Upper lobe of right lung (tissue), 1 donor: ENCODE measurements at places on chromosomes 6 and 20.

DNA sequence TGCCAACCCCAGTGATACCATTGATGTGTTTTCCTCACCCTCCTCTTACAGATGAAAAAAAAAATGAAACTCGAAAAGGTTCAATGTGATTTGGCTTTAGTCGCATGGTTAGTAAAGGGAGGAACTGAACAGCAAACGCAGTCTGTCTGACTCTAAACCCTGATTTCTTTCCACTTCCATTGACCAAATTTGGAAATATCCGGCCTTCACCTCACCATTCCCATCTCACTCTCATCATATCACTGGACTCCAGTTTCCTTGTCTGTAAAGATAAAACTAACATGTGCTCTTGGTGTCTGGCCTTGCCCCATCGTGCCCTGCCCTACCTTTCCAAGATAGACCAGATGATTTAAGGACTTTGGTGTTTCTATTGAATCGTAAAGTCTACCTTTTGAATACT lies 48.7 kb upstream of the ADGRF1 start:
- DNase-seq, result no peak

DNA sequence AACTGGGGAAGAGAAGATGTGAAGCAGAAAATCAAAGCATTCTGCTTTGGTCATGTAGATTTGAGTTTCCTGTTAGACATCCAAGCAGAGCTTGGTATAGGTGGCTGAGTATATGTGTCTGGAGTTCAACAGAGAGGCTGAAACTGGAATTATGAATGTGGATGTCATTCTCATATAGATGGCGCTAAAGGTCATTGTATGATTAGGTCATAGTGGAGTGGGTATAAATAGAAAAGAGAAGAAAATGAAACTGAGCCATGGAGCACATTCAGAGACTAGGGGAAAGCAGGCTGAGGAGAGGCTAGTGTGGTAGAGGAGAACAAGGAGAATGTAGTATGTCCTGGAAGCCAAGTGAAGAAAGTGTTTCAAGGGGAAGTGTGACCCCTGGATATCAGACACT lies 295.6 kb upstream of the PLN start:
- DNase-seq, result no peak

- no peak for DNase-seq
Measured at GRCh38 chr20:15200147-15200565, 862.7 kb upstream of the FLRT3 start.

- DNase-seq, result no peak
Measured at GRCh38 chr6:149711711-149712110, 6.2 kb downstream of the LATS1 start.

DNA sequence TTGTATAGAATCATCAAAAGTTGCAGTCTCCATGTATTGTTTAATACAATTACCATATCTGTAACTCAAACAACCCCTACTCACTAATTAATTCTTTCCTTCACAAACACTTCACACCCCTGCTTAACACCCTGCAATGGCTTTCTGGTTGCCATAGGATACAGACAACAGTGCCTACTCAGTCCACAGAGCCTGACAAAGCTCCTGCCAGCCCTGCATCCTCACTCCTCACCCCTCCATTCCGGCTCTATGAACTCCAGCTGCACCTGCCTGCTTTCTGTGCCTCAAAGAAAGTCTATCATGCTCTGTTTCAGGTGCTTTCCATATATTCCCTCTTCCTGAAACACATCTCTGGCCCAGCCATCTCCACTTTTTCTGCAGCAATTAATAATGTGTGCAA lies 253.4 kb downstream of the HACE1 start:
- no peak for DNase-seq

GRCh38 chr6:139847457-139847813 lies 473.0 kb upstream of the CITED2 start:
- DNase-seq, result no peak

DNA sequence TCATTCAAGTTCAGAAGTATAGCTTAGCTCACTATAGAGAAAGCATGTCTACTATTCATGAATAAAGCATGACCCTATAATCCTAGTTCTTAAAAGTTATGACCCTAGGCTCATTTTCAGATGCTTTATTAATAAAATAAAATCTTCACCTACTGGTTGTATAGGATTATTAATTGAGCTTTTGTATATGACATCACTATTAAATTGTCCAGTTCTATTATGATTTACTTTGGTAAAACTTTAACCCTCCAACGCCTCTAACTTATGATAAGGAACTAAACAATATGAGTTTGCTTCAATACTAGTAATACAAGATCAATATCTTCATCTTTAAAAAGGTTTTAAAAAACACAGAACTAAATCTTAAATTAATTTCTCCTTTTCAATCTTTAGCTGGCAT lies 263.4 kb upstream of the THEMIS start:
- no peak for DNase-seq

DNA sequence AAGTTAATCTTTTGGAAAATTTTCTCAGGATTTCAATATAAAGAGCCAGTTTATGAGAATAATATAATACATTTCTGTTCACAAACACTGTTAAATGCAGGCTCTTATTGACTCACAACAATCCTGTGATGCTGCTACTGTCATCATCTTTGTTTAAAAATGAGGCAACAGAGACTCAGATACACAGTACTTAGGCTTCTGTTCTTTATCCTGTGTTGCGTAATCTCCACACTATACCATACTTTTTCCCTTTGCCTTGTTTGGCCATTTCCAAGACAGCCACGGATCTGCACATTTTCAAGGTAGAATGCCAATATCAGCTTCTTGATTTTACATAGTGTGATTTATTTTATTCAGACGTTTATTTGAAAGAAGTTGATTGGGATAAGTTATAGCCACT lies 699.0 kb upstream of the CITED2 start:
- DNase-seq, result no peak

GRCh38 chr20:38187517-38187916 lies 22.4 kb upstream of the TGM2 start:
- DNase-seq, result peak; percentile 70

GRCh38 chr20:11041396-11041795 lies 367.6 kb upstream of the JAG1 start:
- DNase-seq, result no peak

DNA sequence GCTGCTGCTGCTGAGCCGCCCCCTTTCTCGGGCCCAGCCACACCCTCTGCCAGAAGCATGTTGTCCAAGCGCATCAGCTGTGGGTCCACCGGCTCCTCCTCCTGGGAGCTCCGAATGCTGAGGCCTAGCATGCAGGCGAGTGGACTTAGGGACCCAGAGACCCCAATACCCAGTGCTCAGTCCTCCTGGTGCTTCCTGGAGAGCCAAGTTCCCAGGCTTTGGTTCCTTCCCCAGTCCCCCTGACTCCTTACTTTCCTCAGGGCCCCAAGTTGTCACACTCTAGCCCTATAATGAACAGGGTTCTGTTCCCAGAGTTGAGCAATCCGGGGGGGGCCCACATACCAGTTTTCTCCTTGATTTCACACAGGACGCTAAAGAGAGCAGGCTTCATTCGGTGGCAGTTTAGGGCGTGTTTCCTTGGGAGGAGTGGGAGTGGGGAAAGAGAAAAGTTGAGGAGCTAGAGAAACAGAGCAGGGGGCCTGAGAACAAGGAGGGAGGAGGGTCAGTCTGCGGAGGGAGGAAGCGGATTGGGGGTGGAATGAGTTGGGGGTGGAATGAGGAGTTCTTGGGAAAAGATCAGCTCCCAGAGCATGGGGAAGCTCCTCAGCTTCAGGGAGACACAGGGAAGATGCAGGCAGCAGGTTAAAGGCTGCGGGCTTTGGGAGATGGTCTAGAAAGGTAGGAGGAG lies 1.5 kb downstream of the PBX2 start:
- DNase-seq, result no peak
